RCC 7860 (cell line): ENCODE measurements at places on chromosomes 1 and 21.

DNA sequence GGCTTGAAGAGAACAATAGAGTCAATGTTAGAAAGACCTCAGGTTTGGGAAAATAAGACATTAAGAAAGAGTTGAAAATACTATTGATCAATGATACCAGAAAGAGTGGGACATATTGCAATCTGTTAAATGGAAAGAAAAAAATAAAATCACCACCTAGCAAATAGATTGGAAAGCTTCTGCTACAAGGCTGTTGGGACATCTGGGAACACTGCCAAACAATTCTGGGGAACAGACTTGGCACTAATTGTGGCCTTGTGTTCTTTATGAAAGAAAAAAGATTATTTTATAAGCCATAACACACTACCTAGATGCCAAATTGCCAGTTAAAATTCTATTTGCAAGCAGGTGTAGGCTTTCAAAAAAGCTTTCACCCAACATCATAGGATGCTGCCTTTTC lies 137.8 kb downstream of the TSEN15 start:
- DNase-seq, result no peak

- no peak for DNase-seq
Observed at GRCh38 chr1:175130649-175131045, 61.9 kb downstream of the KIAA0040 start.

DNA sequence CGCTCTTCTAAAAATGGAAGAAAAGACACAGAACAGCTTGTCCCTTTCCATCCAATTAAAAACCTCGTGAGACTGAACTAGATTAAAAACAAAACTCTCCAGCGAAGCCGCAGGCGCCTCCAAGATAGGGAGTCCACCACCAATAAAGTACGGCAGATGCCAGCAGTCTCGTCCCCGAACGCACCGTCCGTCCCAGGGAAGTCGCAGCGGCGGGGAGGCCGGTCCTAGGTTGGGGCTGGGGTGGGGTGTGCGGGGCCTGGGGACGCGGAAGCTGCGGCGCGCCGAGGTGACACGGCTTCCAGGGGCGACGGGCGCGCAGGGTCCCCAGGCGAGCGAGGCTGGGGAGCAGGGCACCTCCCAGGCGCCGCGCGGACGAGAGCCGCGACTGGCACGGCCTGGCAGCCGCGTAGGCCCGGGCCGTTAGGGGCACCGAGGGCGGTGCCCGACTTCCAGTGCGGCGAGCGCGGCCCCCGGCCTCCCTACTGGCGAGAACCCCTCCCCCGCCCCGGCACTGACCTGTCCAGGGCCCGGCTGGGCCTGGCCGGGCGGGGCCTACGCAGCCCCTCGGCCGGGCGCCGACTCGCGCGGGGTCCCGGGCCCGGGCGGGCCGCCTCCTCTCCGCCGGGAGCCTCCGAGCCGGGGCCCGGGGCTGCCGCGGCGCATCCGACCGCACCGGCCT lies 28.3 kb upstream of the A3GALT2 start:
- no peak for DNase-seq

GRCh38 chr1:54439550-54440223 lies 33.5 kb upstream of the SSBP3 start:
- DNase-seq, result no peak

DNA sequence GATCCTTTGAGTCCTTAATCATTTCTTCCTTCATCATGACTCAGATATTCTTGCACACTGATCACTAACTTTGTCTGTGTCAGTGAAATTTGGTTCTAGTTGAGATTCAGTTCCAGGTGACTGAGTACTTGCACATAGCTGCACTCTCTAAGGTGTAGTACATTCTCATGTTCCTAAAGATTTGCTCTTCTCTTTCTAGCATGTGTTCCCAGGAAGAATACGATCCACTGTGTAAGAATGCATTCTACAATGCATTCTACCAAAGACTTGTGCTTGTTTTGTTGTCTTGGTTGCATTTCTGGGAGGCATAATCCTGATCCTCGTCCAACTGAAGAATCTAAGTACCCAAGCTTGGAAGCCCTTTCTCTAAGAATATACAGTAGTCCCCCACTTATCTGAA lies 104.3 kb upstream of the CDC42BPA start:
- no peak for DNase-seq

GRCh38 chr1:233654658-233655280 lies 40.9 kb downstream of the KCNK1 start:
- DNase-seq, result no peak

DNA sequence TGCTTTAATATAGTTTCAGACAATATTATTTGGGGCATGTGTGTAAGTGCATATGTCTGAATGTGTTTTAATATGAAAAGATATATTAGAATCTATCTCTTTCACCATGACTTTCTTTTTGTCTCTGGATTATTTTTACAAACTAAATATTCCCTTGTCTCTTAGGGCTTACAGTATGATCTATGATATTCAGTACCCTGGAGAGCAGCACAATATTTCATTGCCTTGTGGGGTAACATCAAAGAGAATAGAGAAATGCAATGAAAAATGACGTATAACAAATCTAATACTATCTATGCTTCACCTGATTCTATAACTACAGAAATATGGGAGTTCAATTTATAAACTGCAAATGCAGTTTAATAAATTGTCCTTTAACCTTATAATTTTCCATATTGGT lies 2084.5 kb downstream of the MRPL39 start:
- no peak for DNase-seq

DNA sequence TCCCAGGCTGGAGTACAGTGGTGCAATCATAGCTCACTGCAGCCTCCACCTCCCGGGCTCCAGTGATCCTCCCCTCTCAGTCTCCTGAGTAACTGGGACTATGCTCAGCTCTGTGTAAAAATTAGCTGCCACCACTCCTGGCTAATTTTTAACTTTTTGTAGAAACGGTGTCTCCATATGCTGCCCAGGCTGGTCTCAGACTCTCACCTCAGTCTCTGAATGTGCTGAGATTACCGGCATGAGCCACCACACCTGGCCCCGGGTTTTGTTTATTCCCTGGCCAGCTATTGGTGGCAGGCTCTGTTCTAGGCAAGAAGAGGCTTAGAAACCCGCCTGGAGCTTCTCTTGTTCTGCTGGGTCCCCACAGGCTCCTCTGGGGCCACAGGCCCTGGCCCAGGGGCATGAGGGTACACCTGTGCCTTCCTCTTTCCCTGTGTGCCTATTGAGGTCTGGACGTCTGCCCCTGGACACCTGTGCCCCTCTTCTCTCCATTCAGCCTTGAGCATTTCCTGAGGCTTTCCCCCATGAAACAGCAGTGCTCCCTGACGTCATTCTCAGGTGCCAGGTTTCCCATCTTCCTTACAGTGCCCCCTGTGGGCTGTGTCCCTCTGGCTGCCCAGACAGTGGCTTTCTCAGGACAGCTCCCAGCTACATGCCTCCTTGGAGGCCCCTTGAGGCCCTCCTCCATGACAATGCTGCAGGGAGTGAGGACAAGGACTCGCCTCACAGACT lies 57.5 kb downstream of the PCP4 start:
- DNase-seq, result no peak
